ENCODE measurements at places on chromosomes 5 and 9.

GRCh38 chr5:170179626-170180025 lies 53.2 kb upstream of the C5orf58 start:
- no peak for DNase-seq

- DNase-seq, result peak; percentile 94
Observed at GRCh38 chr5:52579391-52579790, 208.3 kb upstream of the ITGA1 start.

- DNase-seq, result peak; percentile 38
Observed at GRCh38 chr5:147935032-147935431, 28.7 kb upstream of the C5orf46 start.

- no peak for DNase-seq
Observed at GRCh38 chr9:127975376-127976315, 5.1 kb downstream of the EEIG1 start.

DNA sequence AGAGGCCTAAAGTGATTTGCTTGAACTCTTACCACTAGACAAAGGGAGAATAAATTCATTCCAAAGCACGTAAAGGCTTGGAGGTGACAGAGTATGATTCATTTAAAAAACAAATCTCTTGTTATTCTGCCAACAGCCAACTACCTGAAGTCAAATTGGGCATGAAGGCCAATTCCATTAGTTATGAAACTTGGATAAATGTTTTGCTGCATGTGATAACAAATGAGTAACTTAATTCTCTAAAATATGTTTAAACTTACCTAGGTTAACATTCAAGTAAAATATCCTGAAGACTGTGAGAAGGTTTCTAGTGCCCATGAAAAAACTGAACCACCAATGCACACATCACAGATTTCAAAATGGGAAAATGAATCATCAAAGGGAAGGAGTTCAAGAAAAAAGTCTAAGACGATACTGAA lies 120.1 kb upstream of the TSLP start:
- no peak for DNase-seq

- no peak for DNase-seq
Observed at GRCh38 chr5:36658038-36658756, 51.8 kb downstream of the SLC1A3 start.

- no peak for DNase-seq
Observed at GRCh38 chr5:8829323-8830029, 716.4 kb downstream of the SEMA5A start.

- DNase-seq, result no peak
Observed at GRCh38 chr5:111942201-111942600, 185.2 kb upstream of the NREP start.

DNA sequence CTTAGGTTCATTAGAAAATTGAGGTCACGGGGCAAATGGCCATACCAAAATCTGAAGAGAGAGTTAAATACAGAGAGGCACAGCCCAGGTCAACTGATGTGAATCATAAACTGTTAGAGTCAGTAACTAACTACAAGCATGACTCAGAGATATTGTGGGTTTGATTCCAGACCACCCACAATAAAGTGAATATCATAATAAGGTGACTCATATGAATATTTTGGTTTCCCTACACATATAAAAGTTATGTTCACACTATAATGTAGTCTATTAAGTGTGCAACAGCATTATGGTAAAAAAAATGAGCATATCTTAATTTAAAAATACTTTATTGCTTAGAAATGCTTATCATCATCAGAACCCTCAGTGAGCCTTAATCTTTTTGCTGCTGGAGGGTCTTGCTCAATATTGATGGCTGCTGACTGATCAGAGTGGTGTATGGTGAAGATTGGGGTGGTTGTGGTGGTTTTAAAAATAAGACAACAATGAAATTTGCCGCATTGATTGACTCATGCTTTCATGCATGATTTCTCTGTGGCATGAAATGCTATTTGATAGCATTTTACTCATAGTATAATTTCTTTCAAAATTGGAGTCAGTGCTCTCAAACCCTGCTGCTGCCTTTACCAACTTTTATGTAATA lies 53.1 kb upstream of the EDIL3 start:
- no peak for DNase-seq

DNA sequence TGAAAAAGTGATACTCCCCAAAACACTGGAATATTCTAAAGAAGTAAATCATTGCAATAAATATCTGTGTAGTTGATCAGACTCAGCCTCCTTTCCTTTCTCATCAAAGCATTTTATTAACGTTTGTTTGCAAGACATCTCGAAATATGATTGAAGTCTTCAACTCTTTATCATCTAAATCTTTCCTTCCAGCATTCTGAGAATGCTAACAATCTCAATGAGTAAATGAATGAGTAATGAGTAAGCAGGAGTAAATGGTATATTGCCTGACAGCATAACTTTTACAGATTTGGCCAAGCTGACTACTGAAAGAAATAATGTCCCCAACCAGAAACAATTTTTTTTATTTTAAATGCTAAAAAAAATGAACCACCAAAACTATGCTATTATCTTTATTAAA lies 157.1 kb downstream of the SLCO4C1 start:
- no peak for DNase-seq

DNA sequence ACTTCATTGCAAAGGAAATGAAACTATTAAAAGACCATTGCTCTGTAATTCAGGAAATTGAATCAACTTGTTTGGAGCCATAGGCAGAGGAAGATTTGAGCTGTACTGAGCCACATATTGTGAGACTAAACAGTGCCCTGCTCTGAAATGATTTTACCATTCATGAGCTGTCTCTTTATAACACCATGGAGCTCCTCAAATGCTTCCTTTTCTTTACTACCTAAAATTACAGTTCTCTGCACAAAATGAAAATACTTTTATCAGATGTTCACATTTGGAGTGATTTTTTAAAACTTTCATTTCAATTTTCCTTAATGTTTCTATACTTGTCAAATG lies 97.9 kb downstream of the NLN start:
- DNase-seq, result no peak

GRCh38 chr5:52017567-52017966 lies 634.3 kb downstream of the ISL1 start:
- no peak for DNase-seq

DNA sequence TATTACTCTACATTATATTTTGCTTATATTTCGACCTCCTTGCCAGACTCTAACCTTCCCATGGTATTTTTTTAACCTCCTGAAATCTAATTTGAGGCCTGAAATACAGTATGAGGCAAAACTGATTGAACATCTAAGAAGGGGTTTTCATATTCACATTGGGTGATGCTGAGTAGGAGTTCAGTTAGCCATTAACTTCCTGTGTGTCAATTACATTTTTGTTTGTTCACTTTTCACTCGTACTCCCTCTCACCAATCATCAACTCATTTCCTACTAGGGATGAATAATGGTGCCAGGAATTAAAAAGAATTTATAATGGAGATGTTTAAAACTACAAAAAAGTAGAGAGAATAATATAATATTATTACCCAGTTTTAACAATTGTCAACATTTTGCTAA lies 27.6 kb upstream of the GLRA1 start:
- DNase-seq, result no peak

DNA sequence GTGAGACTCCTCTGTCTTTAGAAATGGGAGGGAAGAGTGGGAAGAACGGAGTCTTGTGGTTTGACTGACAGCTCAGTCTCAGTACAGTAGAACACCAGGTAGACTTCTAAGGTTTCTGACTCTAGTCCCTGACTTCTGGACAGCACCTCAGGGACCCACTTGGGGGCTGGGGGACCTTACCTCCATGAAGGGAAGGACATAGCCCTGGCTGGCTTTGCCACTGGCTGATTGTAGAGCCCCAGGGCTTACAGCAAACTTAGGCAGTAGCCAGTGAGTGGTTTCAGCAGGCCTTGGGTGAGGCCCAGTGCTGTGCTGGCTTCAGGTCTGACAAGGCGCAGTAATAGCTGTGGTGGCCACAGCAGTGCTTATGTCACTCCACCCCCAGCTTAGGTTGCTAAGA lies 290.0 kb upstream of the PRR16 start:
- DNase-seq, result no peak

DNA sequence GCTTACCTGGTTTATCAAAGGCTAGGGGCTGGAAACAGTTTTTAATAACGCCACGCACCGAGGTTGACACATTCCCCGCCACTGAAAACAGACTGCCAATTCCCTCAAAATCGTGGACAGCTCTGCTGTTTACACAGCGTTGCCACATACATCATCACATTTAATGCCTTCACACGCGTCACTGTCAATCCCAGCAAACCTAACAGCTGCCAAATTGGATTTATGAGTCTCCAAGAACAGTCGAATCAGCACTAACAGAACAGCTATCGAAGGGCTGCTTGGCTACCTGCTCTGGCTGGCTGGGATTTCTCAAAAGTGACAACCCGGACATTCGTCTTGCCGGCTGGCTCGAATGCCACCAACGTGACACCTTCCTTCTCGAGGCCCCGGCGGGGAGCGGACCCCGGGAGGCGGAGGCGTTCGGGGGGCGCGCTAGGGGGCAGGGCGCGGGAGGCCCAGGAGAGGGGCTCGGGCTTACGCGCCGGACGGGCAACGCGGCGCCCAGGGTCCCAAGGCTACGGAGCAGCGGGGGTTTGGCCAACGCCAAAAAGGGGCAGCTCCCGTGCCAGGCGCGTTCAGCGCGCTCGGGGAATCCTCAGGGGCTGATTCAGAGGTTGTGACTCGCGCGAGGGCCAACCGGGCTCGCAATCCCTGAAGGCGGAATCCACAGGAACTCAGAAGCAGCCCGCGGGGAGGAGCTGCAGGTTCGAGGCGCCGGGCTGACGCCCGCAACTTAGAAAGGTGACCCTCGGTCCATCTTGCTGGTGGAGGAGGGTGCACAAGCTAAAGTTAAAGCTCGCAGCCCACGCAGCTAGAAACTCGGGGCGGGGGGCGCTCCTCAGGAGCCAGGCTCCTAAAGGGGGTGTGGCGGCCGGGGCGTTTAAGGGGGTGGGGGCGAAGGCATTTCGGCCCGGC lies 1.2 kb downstream of the CDC14B start:
- DNase-seq, result peak; percentile 40

GRCh38 chr5:67006500-67006848 lies 190.1 kb downstream of the CD180 start:
- no peak for DNase-seq

- peak; percentile 12 for DNase-seq
Observed at GRCh38 chr9:108543251-108543778, 312.5 kb downstream of the ACTL7B start.

- DNase-seq, result no peak
Observed at GRCh38 chr5:176890455-176891330, 8.5 kb downstream of the HK3 start.
